ENCODE measurements at places on chromosomes 7 and 10.
A peak's percentile ranks its signal among the peaks of the same experiment; 100 is the strongest.

- peak; percentile 64 for DNase-seq
Observed at GRCh38 chr10:31623466-31623865, 304.4 kb downstream of the ZEB1 start.

GRCh38 chr10:118394301-118395200 lies 52.4 kb upstream of the FAM204A start:
- no peak for DNase-seq

GRCh38 chr7:8035647-8036518 lies 67.3 kb downstream of the GLCCI1 start:
- no peak for DNase-seq

DNA sequence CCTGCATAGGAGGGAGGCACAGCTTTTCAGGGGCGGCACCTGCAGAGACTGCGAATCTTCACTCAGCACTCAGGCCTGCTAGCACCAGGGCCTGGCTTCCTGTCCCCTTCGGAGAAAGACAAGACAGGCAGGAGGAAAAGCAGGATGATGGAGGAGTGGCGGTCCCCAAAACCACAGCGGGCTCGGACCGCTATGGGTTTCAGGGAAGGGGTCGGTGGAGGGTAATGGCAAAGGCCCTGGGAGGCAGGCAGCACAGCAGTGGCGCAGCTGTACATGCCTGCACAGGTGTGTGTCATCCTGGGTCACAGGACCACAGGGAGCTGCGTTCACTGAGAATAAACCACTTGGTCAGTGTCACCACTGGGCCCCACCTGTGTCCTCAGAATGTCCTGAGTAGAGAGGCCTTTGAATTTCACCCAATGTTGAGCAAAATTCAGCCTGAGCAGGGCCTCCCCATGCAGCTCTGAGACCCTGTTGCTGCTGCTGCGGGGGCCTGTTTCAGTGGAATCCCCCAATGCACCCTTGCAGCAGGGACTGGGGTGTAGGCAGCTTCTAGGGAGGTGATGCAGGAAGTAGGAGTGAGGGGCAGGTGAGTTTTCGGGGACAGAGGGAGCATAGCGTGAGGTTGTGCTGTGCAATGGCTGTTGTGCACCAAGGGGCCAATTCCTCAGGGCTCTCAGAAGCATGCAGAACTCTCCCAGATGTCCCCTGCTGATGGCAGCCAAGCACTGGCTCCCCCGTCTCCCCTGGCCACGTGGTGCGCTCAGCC lies 90.6 kb upstream of the PPP2R2D start:
- no peak for DNase-seq

GRCh38 chr7:101838837-101839483 lies 21.5 kb downstream of the CUX1 start:
- DNase-seq: no peak

DNA sequence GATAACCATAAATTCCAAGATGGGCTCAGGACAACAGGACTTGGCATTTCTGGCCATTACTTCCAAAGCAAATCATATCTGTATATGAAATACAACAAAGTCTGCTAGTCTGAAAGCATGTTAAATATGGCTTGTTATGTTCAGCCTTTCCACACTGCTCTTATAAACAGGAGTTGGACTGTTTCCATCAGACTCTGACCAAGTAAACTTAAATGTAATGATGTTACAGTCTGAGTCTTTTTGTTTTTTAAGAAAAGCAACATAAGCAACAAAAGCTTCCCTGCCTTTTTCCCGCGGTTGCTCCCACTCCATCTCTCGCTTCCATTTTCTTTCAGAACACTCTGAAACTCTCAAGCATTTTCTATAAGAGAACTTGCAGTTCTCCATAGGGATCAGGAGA lies 8.1 kb upstream of the CDCA7L start:
- DNase-seq: no peak

DNA sequence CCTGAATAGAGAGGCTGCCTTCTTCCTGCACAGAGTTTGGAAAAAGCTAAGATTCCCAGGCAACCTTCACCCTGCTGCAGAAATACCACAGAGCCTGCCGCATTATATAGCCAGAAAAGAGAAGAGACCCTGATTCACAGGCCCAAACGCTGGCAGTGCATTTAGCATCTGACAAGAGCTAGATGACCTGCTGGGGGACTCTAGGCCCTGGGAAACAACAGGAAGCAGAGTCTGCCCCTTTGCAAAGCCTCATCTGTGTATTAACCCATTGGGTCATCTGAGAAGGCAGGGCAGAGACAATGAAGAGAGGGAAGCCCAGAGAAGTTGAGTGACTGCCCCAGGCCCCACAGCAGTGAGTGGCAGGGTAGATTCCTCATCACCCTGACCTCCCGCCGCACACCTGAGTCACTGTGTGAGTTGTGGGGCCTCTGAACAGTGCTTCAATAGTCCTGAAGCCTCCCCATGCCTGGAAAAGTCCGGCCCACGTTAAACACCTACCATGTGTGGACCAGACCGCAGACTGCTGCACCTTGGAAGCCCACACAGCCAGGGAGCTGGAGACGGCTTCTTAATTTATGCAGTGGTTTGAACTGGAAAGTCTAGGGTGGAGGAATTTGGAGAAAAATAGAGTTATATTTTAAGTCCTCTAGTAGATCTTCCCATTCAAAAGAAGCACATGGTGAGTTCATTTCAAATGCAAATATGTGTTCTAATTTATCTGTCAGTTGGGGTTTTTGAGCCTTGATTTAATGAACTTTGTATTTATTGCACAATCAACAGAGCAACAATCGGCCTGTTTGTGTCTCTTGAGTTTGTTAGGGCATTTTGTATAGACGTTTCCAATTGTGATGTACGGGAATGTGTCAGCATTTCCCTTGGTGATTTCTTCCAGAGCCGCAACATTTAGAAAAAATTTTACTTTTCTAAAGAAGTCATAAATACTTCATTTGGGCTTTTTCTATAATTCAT lies 80.4 kb upstream of the GPR26 start:
- no peak for DNase-seq

DNA sequence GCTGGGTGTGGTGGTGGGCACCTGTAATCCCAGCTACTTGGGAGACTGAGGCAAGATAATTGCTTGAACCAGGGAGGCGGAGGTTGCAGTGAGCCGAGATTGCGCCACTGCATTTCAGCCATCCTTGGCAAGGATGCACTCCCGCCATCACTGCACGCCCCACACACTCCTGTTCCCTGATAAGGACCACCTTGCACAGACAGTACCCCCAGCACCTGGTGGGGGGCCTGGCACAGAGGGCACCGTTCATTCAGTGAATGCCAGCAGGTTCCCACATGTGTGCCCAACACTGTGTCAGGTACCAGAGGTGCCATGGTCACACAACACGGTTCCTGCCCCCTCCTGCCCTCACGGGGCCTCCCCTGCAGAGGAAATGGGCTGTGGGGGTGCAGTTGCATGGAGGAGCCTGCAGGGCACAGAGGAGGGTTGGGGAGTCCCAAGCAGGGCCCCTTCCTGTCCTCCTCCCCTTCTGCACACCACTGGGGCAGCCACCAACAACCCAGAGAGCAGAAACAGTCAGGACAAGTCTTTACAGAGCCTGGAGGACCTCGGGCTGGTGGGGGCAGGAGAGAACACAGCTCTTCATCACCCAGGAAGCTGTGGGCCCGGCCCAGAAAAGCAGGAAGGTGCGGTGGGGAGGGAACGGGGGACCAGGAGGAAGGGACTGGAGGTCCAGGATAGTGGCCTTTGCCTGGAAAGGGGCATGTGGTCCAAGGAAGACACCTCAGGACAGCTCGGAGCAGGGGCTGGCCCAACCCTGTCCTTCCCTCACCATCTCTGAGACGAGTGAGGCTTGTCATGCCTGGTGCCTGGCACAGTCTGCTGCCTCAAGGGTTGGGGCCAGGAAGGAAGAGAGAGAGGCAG lies 7.1 kb downstream of the CRYGN start:
- DNase-seq: no peak

DNA sequence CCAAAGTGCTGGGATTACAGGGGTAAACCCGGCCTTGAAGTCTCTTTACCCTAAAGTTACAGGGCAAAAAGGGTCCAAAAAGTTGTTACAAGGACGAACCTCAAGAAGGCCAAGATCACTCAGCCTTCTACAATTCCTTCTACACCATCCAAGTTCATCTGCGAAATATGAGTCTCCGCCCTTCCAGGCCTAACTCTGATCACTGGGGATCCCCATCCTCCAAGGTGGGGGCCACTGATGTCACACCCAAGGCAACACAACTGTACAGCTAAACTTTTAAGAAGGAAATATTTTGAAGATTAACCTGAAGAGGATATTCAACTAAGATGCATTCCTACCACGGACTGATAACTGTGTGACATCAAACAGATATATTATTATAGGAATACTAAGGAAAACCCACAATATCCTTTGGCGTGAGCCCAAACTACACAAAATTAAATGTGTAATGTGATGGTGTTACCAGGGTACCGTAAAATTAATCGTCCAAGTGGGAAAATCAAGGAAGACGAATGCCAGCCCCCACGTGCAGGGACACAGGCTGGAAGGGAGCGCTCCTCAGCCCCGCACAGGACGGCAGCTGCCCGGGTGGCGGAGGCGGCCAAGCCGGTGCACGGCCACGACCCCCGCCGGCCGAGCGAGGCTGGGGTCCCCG lies 1.0 kb downstream of the PAXIP1 start:
- DNase-seq: no peak

GRCh38 chr7:40969641-40970040 lies 733.2 kb downstream of the INHBA start:
- DNase-seq: no peak

GRCh38 chr7:37151741-37152413 lies 296.8 kb downstream of the ELMO1 start:
- no peak for DNase-seq

DNA sequence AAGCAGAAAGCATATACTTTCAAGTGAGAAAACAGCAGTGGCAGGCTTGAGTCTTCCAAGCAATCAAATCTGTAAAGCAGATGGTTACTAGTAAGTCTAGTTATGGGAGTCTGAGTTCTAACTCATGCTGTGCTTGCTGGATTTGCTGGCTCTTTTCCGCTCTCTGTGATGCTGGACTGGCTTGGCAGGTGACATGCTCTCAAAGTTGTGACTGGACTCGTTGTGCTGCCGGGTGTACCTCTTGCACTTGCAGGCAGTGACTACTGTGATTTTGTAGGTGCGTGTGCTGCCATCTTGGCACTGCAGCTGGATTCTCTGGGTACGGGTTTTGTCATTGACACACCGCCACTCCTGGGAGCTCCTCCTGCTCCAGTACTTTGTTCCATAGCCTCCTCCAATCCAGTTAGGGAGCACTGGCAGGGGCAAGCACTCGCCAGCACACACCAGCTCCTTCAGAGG lies 3.1 kb downstream of the SOSTDC1 start:
- no peak for DNase-seq

DNA sequence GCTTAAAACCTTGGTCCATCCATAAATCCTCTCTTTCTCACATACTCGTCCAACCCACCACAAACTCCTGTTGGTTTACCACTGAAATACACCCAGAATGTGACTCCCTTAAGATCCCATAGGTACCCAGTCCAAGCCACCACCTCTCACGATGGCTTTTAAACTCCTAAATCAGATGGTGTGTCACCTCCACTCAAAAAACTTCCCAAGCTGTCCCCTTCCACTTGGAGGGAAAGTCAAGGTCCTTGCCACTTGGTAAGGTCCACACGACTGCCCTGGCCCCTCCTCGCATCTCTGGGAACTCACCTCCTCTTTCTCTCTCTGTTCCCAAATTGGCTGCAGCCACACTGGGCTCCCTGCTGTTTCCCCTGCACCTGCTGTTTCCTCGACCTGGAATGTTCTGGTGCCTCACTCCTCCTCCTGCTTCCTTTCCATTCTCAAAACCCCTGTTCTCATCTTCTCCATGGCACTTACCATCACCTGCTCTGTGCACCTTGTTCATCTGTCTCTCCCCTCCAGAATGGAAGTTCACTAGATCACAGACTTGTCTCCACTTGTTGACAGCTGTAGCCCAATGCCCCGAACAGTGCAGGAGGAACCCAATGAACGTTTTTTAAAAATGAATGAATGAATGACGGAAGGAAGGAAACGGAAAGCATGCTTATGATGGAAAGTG lies 23.0 kb downstream of the ZFAND2A start:
- no peak for DNase-seq

DNA sequence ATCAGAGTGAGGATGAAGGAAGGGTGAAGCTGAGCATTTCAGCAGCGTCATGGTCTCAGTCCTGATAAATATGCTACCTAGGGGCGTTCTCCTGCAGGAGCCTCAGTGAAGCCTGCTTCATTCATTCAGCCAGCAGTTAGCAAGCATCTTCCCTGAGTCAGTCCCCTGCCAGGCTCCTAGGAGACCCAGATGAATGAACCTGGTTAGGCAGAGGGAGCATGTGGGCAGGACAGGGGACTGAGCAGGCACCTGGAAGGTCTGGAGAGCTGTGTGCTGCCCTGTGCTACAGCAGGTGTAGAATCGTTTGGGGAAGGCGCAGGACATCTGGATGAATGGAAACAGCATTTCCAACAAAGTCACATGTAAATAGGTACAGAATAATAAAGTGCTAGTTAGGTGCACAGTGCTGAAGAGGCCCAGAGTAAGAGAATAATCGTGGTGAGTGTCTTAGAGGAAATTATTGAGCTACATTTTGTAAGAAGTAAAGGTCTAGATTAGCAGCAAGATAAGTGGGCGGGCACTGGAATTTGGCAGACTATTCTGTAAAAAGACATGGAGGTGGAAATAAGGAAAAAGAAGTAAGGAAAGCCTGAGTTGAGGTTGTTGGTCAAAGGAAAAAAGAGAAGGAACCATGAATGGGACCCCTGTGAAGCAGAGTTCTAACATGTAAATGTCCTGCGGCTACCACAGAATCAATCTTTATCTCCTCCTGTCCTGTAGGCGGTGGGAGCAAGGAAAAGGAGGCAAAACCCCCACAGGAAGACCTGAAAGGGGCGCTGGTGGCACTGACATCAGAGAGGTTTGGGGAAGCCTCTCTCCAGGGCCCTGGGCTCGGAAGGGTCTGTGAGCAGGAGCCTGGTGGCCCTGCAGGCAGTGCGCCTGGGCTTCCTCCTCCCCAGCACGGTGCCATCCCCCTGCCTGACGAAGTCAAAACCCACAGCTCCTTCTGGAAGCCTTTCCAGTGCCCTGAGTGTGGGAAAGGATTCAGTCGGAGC lies 12.0 kb downstream of the ZSCAN25 start:
- no peak for DNase-seq

DNA sequence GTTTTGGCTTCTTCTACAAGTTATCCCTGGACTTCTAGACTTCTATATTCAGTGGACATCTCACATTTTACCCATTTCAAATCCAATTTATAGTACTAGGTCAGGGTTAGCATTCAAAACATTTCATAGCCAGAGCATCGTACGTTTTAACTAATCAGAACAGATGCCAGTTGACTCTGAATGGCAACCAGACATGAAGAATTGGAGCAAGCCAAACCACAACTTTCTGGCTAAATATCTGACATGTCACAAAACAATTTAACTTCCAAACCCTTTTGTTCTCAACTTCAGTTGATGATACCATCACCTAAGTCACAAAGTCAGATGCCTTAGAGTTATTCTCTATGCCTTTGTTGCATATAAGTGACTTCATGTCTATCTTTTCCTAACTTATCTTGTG lies 1105.7 kb downstream of the XPNPEP1 start:
- no peak for DNase-seq

DNA sequence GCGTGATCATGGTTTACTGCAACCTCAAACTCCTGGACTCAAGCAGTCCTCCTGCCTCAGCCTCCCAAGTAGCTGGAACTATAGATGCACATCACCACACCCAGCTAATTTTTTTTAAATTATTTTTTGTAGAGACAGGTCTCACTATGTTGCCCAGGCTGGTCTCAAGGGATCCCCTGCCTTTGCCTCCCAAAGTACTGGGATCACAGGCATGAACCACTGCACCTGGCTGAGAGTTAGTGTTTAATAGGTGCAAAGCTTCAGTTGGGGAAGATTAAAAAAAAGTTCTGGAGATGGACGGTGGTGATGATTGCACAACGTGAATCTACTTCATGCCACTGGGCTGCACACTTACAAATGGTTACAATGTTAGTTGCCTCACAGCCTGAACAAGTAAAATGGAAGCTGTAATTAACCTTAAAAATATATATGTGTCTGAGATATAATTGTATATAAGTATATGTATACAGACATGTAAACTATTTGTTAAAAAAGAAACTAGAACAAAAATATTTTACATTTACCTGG lies 106.4 kb upstream of the ZNF438 start:
- no peak for DNase-seq

All from MG63 (cell line).